ENCODE measurements at places on chromosomes 11 and 22.

GRCh38 chr11:39239553-39239952 is 2219.9 kb downstream of the LRRC4C start:
- no peak for DNase-seq

DNA sequence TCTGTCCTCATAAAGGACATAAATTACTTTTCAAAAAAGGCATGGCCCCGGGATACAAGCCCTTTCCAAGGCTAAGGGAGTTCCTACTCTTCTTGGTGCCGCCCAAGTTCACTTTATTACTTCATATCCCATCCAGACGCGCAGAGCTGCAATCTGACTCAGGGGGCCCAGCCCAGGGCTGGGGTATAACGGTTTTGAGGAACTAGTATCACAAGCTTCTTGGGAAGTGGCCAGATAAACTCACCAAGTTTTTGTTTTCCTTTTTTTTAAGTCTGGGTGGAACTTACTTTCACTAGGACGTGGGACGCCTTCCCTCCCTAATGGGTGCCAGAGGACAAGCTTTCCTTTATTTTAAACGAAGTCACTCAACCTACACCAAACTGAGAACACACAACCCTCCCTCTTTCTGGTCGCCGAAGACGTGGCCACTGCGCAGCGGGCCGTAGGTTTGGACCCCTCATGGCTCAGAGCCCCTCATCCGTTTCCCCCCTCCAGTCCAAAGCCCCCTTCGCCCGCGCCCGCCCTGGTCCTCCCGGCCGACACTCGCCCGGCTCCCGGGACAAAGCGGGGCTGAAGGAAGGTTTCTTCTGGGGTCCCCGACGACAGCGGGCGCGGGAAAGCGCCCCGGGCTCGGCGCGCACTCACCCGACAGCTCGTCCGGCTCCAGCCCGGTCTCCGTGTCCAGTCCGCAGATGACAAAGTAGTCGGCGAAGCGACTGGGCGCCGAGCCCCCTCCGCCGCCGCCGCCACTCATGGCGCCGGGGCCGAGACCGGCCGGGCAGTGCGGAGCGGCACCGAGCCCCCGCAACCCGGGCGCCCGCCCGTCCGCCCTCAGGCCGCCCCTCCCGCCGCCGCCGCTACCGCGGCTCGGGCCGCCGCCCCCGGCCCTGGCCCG is 587 bp downstream of the DENND5A start:
- DNase-seq = peak; percentile 60

- no peak for DNase-seq
These were observed 113.8 kb upstream of the NARS2 start for GRCh38 chr11:78688460-78688859.

- peak; percentile 29 for DNase-seq
These were observed 29.6 kb upstream of the FIBIN start for GRCh38 chr11:26964339-26964738.

GRCh38 chr11:131810541-131810940 is 440.1 kb downstream of the NTM start:
- no peak for DNase-seq

GRCh38 chr11:94767701-94768601 is at the start of gene AMOTL1:
AMOTL1 (plus strand) TSS chr11:94768356; CDS start chr11:94768512, 156 bp downstream.
- DNase-seq = peak; percentile 81
